ENCODE measurements at places on chromosomes 5 and 9.

DNA sequence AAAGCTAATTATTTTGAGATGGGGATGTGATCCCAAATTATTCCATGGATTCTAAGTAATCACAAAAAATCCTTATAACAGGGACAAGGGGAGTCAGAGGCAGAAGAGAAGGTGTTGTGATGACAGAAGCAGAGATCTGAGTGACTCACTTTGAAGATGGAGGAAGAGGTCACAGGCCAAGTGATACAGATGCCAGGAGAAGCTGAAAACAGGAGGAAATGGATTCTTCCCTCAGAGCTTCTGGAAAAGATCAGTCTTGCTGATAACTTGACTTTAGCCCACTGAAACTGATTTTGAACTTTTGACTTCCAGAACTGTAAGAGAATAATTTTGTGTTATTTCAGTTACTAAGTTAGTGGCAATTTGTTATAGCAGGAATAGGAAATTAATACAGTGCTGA is 105.3 kb downstream of the GCNT1 start:
- DNase-seq: no peak

DNA sequence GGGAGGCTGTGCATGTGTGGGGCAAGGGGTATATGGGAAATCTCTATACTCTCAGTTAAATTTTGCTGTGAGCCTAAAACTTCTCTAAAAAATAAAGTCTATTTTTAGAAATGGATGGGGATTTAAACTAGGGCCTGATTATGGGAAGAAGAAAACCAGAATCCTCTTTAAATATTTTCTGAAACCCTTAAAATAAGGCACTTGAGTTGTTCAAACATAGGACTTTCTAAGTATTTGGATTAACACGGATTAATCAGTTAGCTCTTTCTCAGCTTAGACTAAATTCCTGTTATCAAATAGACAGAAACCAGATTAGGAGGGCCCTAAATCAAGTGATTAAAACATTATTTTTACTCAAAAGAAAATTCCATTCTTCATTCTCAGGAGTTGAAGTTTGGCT is 438.4 kb downstream of the EFNA5 start:
- DNase-seq: no peak

GRCh38 chr9:69034071-69034470 is 1.5 kb upstream of the FXN start:
- DNase-seq: no peak

- DNase-seq: no peak
These were observed 117.9 kb downstream of the MELK start for GRCh38 chr9:36690412-36691168.

DNA sequence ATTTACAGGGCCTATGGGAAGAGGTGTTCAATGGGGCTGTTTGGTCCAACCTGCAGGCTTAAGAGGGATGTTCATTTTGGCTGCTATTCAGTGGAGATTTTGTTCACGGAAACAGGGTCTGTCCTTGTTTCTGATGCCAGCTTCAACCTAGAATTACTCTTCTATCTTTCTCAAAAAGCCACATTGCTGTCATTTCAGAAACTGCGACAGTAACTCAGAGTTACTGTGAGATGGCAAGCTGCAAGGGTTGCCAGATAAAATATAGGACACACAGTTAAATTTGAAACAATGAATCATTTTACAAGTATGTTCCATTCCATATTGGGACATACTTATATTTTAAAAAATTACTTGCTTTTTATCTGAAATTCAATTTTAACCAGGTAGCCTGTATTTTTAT is 128.0 kb downstream of the NPR3 start:
- DNase-seq: no peak

DNA sequence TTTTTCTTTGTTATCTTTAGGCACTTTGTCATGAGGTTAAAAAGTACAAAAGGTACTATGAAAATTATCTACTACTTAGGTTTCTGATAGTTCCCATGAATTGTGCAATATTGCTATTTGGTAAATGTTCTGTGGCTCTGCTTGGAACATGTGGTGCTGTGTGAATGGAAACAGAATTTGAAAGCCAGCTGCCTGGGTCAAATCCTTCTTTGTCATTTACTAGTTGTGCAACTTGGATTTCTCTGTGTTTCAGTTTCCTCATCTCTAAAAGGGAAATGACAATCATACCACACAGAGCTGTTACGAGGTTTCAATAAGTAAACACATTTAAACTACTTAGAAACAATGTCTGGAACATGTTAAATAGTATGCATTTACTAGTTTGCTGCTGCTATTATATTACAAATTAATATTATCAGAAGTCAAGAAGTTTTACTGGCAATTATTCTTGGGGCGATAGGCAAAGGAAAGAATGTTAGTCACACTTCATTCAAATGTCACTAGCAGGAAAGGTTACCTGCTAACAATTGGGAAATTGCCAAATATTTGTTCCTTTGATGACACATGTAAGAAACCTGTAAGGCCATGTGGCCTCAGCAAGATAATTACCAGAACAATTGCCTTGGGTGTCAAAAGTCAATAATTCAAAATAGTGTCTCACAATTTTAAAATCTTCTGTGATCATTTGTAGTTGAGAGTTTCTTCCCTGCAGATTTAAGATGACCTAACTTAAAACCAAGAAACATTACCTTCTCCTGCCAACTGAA is 184.8 kb downstream of the KIAA0825 start:
- no peak for DNase-seq

DNA sequence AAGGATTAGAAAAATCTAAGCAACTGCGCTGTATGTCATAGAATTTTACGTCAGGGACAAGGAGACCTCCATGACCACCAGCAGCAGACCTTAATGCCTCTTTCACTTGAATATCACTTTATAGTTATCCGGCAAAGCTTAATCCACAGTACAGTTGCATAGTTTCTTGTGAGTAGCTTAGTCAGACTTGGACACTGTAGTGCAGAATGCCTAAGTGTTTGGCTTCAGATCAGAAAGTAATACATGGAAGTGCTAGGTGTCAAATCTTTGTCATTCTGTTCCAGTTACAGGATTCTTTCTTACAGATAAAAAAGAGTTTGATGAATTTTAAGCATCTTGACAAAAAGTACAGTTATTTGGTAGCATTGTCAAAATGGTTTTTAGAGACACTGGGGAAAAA is 239.9 kb upstream of the PAPPA start:
- no peak for DNase-seq

DNA sequence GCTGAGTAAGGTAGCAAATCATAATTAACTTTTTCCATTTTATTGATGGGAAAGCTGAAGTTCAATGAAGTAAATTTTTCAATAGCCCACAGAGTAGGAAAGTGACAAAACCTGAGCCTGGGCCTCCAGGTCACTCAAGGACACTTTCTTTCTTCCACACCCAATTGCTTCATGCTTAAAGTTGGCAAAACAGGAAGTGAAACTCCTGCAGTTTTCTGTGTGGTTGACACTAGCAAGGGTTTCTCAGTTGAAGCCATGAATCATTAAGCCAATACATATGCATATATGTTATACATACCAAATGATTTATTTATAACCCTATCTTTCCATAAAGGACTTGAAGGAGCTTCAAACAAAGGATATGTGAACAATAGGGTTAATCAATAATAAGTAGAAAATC is 13.9 kb downstream of the TLR4 start:
- no peak for DNase-seq

- DNase-seq: no peak
These were observed 88.7 kb upstream of the FAM169A start for GRCh38 chr5:74954919-74955318.

GRCh38 chr5:6274846-6275543 is 103.4 kb downstream of the MED10 start:
- no peak for DNase-seq

Data from NCI-H748 treated with DMSO at 0.1 percent for 48 hours (cell line).